DMS 273 treated with DMSO at 0.1 percent for 48 hours (cell line): ENCODE measurements at places on chromosomes 7 and 10.
A peak's percentile ranks its signal among the peaks of the same experiment; 100 is the strongest.

DNA sequence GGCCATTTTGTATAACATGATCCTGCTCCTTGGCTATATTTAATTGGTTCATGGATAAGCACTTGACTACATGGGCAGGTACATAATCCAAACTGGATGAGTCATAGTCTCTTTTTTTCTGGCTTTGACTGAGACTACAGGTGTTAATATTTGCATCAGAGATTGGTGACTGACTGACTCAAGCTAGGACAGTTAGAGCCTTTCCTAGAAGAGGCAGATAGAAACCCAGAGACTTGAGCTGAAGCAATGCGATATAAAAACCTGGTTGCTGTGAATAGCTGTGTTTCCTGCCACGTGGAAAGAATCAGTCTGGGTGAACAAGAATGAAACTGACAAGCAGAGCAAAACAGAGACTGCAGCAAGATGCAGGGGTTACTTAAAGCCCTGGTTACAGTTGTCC lies 81.0 kb downstream of the SAMD9 start:
- DNase-seq, result no peak

DNA sequence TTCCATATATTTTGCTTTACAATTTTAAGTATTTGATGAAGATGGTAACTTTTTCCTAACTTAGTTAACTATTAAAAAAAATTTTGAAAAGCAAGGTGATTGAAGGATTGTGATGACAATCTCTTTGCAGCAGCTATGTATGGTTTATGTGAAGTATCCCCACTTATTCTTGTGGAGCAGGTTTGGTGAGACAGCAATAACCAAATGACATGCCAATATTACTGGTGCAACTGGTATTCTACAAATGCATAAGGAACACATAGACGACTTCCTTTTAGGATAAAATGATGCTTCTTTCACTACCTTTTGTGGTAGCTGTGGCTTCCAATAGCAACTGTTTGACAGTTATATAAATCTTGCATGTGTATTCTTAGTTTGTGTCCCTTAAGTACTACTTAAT lies 465.3 kb downstream of the PLXDC2 start:
- no peak for DNase-seq

GRCh38 chr10:13315361-13315760 lies 15.5 kb upstream of the PHYH start:
- DNase-seq, result no peak

DNA sequence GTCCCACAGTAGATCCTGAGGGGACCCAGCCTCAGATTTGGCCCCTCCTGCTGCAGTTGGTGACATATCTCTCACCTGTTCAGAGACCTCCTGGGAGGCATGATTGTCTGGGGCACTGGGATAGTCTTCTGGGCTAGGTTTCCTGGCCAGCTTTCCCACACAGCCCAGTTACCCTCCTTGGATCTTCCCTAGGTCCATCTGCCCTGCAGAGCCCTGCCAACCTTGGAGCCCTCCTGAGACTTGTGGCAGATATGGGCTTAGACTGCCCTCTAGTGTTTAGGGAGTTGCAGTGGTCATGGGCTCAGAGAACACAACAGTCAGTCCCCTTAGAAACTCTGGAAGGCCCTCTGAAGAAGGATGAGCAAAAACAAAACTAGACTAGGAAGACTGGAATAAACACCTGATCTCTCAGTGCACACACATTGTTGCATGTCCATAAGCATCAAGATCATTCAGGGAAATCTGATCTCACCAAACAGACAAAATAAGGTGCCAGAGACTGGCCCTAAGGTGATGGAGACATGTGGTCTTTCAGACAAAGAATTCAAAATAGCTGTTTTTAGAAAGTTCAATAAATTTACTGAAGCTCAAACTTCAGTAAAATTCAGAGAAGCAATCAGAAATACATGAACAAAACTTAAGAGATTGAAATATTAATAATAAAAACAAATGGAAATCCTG lies 324.6 kb downstream of the ATRNL1 start:
- DNase-seq, result peak; percentile 3

GRCh38 chr7:129599174-129599573 lies 12.3 kb upstream of the NRF1 start:
- DNase-seq, result no peak
